ENCODE measurements at places on chromosomes 13 and 19.
A peak's percentile ranks its signal among the peaks of the same experiment; 100 is the strongest.

DNA sequence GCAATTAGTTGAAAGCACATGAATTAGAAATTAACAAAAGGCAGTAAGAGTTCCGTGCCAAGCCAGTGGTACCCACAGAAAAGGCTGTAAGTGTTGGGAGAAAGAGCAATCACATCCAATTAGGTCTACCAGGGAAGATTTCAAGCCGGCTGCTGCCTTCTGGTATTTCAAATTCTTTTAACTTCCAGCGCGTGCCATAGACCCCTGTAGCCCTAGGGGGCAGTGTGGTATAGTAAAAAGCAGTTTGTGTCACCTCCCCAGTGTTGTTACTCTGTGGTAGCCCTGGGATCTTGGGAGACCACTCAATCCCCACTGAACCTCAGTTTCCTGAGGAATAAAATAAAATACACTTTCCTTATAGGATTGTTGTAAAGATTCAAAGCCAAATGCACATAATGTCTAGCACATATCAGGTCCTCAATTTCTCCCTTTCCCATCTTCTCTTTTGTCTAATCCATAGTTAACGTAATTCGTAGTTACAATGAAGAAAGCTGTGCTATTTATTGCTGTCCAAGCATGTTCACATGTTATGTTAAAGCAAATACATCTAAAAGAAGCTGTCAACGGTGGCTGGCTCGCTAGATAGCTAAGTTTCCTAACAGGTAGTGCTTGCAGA lies 230.2 kb downstream of the TDRD3 start:
- peak; percentile 30 for DNase-seq

- DNase-seq, result no peak
Observed at GRCh38 chr13:107625648-107626047, 589.7 kb downstream of the LIG4 start.

GRCh38 chr19:40690050-40690692 lies at the start of gene NUMBL:
Gene NUMBL, minus strand, starts transcription at chr19:40690651. Its CDS starts 168 bp downstream, at chr19:40690483.
- DNase-seq, result no peak

DNA sequence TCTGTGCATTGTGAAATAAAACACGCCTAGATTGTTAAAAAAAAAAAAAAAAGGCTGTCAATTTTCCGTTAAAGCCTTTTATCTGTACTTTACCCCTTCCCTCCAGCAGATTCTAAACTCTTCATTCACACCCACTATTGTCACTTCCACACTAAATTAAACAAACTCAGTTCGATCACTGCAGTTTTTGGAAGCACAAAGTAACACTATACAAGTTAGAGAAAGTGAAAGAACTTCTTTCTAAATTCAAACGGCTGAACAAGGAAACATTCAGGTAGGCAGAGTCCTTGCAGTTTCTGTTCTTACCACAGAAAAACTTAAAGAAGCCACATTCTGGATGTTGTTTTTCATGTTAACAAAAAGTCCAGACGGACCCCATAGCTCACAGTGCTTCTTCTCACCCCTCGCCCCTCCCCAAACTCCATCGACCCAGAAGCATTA lies 27.5 kb upstream of the UBE2L5 start:
- DNase-seq, result no peak

DNA sequence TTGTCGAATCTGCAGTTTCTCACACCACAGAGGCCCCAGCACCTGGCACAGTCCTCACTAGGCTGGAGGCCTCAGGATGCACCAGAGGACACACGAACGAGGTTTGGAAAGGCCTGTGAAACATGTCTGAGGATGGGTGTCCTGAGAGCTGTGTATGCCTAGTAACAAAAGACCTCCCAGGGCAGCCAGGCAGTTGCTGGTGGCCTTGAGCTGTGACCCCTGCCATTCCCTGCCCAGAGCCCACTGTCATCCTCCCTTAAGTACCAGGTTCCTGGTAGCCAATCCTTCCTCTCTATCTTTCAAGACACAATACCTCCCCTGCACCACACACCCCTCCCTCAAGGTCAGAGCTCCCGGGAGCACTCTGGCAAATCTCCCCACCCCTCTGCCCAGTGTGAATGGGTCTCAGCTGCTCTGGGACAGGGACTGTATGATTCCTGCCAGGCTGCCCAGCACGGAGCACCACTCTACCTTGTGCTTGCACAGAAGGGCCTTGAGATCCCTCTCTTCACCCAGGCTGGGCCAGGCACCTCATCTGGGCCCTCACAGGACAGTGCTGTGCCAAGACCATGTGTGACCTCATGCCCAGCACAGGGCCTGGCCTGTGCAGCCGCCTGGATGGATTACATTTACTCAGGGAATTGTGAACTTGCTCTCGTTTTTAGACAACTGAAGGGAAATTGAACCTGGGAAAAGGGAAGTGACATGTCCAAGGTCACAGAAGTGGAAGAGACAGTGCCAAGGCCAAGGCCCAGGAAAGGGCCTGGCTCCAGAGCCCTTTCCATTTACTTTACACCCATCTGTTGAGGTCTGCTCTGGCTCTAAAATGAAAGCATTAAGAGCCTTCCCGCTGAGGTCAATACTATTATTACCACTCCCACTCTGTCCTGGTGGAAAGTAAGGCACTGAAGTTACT lies 2.2 kb downstream of the ZNF787 start:
- DNase-seq, result no peak

GRCh38 chr13:47146136-47146535 lies 249.3 kb upstream of the HTR2A start:
- no peak for DNase-seq

- DNase-seq, result no peak
Observed at GRCh38 chr19:16373532-16373931, 48.9 kb downstream of the KLF2 start.

GRCh38 chr19:15812060-15812722 lies 3.3 kb downstream of the OR10H1 start:
- no peak for DNase-seq

DNA sequence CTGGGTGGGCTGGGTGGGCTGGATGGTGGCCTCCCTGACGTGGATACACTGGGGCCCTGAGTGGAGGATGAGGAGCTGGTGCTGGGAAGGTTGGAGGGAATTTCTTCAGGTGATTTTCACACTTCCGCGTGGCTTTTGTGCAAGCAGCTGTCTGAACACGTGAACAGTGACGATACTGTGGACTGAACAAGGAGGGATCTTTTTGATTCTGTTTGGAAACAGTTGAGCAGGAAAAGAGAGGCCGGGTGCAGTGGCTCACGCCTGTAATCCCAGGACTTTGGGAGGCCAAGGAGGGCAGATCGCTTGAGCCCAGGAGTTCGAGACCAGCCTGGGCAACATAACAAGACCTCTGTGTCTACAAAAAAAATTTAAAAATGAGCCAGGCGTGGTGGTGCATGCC lies 9.1 kb upstream of the GTF2F1 start:
- no peak for DNase-seq

GRCh38 chr13:41284512-41285288 lies 21.3 kb upstream of the MTRF1 start:
- no peak for DNase-seq

- no peak for DNase-seq
Observed at GRCh38 chr13:49245101-49245500, 2.6 kb upstream of the CDADC1 start.

DNA sequence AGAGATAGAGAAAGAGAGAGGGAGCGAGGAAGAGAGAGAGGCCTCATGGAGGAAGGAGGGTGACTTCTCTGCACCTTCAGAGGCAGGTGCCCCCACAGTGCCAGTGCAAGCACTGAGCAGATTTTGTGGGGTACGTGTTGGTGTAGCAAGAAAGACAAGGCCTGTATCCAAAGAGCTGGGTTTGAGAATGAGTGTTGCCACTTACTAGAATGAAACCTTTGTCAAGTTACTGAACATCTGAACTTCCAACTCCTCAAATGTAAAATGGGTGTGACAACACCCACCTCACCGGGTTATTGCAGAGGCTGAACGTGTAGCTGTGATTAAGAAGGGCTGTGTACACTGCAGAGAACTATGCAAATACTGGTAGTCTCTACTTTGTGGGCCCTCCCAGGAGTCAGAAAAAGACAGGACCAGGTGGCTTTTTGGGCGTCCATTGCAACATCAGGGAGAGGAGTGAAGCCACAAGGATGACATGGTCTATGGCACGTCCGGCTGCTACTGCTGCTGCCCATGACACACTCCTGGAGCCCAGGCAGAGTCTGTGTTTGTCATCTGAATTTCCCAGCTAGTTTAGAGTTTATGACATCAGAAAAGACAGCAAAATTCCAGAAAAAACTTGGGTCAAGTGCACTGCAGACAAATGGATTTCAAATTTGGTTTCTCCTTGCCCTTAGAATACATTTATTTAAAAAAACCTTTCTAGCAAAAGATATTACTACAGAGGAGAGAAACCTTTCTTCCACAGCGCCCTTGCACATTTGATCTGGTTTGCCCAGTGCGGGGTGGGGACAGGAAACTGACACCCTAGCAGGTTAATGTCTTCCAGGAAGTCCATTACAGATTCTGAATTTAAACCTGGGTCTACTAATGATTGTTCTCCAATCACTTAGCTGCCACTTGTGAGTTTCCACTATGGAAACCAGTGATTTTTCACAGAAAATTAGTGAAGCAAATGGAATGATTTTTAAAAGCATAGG lies 54.0 kb upstream of the ATP12A start:
- DNase-seq, result no peak

DNA sequence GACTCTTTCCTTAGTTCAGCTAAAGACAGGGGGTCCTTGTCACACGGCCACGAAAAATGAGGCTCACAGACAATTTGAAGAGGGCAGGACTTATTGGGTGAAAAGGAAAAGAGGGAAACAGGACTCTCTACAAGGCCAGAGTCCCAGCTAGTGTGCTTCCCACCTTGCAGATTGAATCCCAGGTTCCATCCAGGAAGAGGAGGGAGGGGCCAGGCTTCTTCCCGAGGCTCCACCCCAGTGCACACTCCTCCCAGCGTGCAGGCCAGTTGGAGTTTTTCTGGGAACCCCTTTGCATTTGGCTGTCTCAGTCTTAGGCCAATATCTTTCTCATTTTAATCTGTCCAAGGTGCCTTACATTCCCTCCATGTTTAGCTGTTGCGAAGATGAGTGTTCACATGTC lies 106.8 kb downstream of the DNAJC3 start:
- no peak for DNase-seq

GRCh38 chr19:49212016-49212701 lies 54.6 kb downstream of the TRPM4 start:
- no peak for DNase-seq

GRCh38 chr13:34076319-34076718 lies 258.4 kb downstream of the RFC3 start:
- no peak for DNase-seq

- DNase-seq, result peak; percentile 30
Observed at GRCh38 chr13:112722433-112723263, 32.8 kb downstream of the ATP11A start.

GRCh38 chr13:59210543-59210942 lies 953.2 kb downstream of the DIAPH3 start:
- no peak for DNase-seq

DNA sequence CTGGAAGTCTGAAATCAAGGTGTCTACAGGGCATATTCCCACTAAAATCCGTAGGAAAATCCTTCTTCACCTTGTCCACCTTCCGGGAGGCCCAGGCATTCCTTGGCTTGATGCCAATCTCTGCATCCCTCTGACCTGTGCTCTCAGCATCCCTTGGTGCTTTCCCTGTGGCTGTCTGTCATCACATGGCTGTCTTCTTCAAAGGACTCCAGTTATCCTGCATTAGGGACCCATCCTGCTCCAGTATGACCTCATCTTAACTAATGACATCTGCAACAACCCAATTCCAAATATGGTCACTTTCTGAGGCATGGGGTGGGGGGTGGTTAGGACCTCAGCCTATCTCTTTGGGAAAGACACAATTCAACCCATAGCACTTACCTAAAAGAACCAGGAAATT lies 423.8 kb downstream of the IRS2 start:
- DNase-seq, result no peak

- DNase-seq, result no peak
Observed at GRCh38 chr13:114077933-114078325, 54.5 kb downstream of the RASA3 start.

DNA sequence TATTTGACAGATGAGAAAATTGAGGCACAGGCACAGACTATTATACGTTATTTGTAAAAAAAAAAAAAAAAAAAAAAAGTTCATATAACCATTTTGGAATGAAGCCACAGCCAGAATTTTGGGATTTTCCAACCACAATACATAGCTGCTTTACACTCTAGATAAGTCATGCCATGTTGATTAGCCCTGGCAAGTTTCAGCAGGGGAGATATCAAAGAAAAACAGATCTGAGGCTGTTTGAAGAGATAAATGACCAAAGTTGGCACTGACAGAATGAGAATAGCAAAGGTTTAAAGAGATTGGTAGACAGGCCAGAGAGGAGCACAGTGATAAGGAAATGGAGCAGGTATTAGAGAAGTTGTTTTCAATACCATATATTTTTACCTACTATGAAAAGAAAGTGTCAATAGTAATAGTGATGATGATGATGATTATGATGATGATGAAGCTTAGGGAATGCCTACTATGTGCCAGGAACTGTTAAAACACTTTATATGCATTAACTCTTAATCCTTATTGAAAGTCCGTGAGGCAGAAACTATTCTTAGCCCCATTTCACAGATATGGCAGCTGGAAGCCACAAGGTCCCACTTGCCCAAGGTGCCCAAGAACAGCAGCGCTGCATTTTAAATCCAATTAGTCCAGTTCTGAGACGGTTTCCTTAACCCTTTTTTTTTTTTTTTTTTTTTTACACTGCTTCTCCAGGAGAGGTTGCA lies 105.5 kb downstream of the MBNL2 start:
- no peak for DNase-seq

DNA sequence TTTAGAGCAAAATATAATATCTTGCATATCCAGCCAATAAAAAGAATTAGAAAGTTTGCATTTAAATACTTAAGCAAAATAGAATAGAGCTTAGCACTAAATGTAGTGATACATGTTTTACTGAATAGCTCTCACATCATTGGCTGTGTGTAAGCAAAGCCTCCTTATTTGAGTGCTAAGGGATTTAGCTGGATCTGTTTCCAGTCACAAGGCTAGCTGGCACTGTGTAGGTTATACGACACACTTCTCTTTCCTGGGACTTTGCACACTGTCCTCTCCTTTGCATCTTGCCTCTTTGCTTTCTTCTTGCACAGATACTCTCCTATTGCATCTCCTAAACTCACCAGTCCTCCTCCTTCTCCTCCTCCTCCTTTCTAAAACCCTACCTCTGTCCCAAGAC lies 423.8 kb downstream of the KLF5 start:
- no peak for DNase-seq

DNA sequence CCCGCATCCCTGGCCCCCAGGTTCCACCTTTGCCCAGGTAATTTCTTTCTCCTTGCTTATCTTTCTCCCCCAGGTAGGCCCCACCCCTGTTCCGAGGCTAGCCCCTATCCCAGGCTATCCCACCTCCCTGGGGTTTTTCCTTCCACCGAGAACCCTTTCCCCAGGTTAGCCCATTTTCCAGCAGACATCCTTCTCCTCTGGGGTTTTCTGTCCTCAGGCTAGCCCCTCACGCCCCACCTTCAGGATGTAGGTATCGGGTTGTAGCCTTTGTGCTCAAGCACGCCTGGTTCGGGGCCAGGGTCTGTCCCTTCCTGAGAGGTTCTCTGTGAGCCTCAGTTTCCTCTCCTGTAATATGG lies 837 bp downstream of the FSD1 start:
- DNase-seq, result no peak

GRCh38 chr13:39036212-39036611 lies 1.7 kb downstream of the PROSER1 start:
- no peak for DNase-seq
